Fibroblast of lung (primary cell): ENCODE measurements at places on chromosomes 4 and X.

- peak; percentile 36 for DNase-seq
Observed at GRCh38 chr4:105058177-105058812, 88.4 kb upstream of the TET2 start.

- DNase-seq: no peak
Observed at GRCh38 chr4:30832639-30833038, 112.5 kb downstream of the PCDH7 start.

- DNase-seq: no peak
Observed at GRCh38 chr4:178293601-178294000, 851.4 kb upstream of the AGA start.

- DNase-seq: no peak
Observed at GRCh38 chr4:179530958-179531357, 2088.7 kb upstream of the AGA start.

GRCh38 chr4:151721916-151722315 is 38.9 kb downstream of the GATB start:
- DNase-seq: no peak

DNA sequence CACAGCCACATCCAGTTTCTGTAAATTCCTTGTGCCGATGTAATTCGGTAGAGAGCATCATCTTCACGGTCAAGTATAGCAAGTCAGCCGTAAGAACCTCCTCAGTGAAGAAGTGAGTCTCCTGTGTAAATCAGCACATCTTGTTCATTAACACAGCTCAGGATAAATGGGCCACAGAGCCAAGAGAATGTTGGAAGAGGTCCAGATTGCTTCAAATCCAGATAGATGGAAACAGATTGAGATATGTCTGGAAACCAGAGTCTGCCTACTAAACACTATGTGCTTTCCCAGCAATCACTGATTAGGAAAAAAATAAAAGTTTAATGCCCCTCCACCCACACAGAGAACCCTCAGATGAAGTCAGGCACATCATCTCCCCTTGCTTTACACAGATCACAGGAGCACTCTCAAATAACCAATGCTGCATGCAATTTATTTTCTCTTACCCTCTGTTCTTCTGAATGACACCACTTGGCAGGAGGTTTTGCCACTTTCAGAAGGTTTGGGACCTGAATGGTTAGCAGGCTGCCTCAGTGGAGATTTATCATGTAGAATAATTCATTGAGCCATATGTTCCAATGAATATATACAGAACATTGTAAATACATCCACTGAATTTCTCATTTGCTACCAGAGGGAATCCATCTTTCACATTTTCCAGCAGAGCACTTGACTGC is 357.7 kb downstream of the C4orf33 start:
- no peak for DNase-seq

DNA sequence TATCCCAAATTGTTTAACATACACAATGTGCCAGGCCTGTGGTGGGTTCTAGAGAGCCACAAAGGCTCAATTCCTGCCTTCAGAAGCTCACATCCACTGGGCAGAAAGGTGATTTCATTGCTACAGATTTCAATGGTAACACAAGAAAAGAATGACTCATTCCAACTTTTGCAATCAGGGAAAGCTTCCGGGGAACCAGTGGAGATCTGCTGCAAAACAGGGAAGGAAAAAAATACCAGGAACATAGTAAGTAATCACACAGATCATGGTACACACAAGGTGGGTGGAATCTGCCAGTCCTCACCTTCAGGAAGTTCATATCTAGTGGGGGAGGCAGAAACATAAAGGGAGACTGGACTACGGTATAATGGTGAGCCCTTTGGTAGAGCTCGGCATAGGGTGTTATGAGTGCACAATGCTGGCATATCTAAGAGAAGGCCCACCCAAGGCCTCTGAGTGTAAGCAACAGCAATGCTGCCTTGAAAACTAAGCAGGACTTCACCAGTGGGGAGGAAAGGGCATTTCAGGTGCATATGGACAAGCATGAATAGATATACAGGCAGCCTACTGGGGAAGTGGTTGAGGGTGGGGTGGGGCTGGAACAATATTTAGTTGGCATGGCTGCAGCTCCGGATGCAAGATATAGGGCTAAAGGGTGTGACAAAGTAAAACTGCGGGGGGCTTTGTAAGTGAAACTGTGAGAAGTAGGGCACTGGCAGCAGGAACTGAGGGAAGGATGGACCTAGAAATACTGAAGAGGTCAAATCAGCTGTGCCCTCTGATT is 24.2 kb downstream of the GPRIN3 start:
- DNase-seq: peak; percentile 39

- no peak for DNase-seq
Observed at GRCh38 chr4:89582756-89583505, 254.0 kb downstream of the SNCA start.

- peak; percentile 56 for DNase-seq
Observed at GRCh38 chrX:22652596-22652995, 347.2 kb upstream of the DDX53 start.

GRCh38 chr4:126271292-126271691 is 956.5 kb downstream of the FAT4 start:
- DNase-seq: no peak

DNA sequence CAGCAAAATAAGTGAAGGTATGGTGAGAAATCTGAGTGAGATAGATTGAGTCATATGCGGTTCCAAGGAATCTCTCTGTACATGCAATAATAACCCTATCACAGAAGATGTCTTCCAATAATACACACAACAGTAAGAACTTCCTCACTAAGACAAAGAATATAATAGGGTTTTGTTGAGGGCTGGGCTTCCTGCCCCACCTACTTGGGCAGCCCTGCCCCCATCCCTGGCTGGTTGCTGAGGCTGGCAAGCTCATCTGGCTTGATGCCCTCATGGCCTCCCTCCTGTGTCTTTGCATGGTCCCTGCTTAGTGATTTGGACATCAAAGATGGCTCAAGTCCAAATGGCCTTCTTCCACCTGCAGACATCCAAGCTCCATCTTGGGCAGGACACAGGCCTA is 2.7 kb downstream of the GEMIN8 start:
- DNase-seq: peak; percentile 60

DNA sequence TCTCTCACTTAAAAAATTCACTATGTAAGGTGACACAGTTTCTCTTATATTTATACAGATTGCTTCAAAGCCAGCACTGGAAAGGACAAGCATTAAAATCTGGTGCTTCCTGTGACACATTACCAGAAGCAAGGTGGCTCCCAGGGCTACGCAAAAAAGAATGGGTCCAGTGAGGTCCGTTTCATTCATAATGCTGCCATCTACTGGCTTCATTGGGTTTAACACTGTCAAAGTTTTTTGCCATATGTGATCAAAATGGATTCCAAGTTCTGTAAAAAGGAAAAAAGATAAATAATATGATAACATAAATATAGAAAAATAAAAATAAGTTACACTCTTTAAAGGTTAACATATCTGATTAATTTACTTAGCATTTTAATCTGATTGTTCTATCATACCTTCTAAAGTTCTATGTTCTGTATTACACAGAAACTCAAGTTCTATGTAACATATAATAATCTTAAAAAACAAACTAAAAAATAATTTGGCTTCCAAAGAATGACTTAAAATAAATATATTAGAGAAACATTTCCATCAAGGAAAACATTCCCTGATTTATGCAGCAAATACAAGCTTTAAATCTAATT is 22.1 kb downstream of the YIPF7 start:
- peak; percentile 36 for DNase-seq

DNA sequence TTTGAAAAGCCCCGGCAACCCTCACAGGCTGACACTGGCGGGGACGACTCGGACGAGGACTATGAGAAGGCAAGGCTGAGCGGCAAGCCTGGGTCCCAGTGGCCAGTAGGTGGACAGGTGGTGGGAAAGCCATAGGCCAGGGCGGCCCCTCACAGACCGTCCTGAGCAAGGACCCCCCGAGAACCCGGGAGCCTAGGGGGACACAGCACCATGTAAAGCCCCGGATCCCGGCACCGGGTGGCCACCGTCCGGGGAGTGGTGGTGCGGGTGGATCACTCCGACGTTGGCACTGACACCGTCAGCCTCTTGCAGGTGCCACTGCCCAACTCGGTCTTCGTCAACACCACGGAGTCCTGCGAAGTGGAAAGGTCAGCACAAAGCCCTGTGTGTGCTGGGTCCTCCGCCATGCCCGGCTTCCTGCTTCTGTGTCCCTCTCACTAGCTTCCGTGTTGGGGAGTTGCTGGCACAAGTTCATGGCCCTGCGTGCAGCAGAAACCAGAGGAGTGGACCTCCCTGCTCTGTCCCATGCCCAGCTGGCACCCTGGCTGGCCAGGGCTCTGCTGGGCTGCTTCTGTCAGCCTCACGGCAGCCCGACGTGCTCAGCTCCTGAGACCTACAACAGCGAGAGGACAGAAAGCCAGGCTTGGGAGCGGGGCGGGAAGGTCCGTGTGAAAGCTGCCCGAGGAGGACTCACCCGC is 11.9 kb upstream of the ADD1 start:
- no peak for DNase-seq
